Hematopoietic multipotent progenitor cell (in vitro differentiated cells): ENCODE measurements at places on chromosomes 4 and X.
A peak's percentile ranks its signal among the peaks of the same experiment; 100 is the strongest.

- no peak for DNase-seq
These were observed 54.8 kb downstream of the C4orf51 start for GRCh38 chr4:145734576-145735346.

- no peak for DNase-seq
These were observed 90.9 kb upstream of the SRD5A3 start for GRCh38 chr4:55255179-55255578.

DNA sequence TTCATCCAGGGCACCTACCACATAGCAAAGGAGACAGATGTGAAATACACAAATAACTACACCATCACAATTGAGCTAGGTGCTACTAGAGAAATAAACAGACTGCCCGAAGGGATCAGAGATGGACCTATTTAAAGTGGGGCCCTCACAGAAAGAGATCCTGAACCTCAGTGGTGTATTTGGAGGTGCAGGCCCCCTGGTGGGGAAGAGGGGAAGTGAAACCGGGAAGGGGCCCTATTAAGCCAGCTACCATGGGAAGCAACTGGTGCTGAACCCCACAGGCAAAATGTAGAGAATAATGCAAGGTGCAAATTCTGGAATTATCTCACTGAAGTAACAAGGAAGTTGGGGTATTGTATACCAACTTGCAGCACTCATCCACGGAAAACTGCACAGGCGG lies 78.6 kb upstream of the FAM9A start:
- peak; percentile 10 for DNase-seq

DNA sequence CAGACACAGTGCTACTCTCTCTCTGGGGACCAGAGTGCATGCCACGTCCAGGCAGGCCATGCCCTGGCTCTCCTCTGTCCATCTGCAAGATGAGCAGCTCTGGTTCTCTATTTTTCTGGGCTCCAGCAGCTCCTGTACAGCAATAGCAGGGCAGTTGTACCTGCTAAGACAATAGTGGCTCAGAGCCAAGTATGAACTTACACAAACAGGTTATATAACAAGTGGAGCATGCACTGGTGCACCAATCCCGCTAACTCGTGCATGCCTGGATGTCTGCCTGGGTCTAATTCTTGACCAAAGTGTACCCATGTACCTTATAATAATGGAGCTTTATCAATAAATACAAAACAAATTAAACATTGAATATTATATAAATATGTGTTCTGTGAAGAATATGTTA lies 392.3 kb downstream of the CENPC start:
- DNase-seq = no peak

- DNase-seq = no peak
These were observed 168.0 kb downstream of the SOWAHB start for GRCh38 chr4:76729980-76730379.

- DNase-seq = no peak
These were observed 28.1 kb upstream of the GPC3 start for GRCh38 chrX:134013524-134013923.

GRCh38 chr4:189850239-189850856 lies 90.3 kb upstream of the FRG1 start:
- no peak for DNase-seq

DNA sequence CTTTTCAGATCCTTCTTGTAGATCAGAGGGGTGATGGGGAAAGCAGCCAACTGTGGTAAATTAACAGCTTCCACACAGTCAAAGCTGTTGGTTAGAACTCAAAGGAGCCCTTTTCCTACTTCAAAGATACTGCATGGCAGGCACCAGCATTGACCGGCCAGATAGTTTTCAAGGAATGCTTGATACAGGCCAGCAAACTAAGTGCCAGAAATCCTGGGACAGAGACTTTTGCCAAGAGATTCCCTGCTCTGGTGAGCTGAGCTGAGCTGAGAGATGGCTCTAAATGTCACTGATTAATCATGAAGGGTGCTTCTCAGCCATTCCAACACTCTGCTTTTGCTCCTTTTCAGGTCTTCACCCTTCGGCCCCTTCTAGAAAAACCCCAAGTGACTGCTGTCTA lies 131.6 kb upstream of the MED14 start:
- no peak for DNase-seq

DNA sequence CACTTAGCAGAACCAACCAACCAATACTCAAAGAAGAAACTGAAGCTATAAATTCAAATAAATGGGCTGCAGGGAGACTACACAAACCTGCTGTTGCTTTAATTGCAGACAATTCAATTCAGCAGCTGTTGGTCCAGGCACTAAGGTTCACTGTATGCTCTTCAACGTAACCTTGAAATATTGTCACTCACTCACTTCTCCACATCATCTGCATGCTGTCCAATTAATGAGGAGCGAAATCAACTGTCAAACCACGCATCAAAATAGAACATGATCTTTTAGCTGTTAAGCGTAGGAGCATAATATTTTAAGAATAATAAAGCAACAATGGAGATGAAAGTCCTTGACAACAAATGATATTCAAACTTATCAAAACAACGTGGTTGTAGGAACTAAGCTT lies 17.0 kb downstream of the ENOX2 start:
- DNase-seq = no peak
